A549 (cell line): ENCODE measurements at places on chromosomes 16 and 17.

- DNase-seq = no peak
These were observed 49.9 kb upstream of the WSB1 start for GRCh38 chr17:27244011-27244410.

- no peak for DNase-seq
These were observed 13.4 kb downstream of the TK2 start for GRCh38 chr16:66536525-66536924.

DNA sequence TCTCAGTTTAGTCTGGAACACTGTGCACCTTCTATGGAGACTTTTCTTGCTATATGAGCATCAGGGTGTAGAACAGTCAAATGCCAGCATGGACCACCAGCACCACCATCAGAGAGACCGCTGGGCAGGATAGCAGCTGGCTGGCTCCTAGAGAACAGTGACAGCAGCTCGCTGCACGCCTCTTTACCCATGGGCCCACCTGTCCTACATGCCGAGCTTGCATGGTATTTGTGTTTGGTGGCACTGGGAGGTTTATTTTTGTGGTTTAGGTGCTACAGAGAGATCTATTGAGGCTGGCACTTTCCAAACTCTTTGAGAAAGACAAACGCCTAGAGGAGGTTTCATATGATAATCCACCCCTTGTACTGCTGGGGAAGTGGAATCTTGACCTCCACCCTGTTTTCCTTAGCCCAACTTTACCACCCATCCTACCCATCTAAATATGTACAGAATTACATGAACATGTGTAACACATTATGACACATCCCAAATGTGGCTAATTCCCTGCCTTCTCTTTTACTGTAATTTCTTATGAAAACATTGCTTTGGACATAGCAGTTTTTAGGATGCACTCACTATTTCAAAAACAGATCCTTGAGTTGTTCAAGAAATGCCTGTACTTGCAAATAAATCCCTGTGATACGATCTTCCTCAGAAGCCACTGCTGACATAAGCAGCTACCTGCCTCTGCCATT lies 46.3 kb downstream of the COG7 start:
- DNase-seq = no peak

- no peak for DNase-seq
These were observed 1.3 kb downstream of the RAB40B start for GRCh38 chr17:82696916-82697807.

DNA sequence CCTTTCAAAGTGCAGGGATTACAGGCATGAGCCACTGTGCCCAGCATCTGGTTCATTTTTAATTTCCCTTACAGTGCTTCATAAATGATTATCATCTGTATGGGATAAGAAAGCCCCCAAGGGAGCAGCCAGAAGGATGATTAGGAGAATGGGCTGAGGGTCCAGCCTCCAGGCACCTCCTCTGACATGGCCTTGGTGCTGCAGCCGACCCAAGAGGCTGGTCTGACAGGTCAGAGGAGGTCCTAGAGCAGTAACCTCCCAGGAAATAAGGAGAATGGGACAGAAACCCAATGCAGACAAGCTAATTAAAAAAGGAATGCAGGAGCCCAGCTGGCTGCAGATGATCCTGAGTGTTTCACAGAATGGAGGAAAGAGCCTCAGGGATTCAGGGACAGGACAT lies 29.0 kb downstream of the MRC2 start:
- no peak for DNase-seq

- no peak for DNase-seq
These were observed 2.4 kb upstream of the ITGAX start for GRCh38 chr16:31352376-31353115.

DNA sequence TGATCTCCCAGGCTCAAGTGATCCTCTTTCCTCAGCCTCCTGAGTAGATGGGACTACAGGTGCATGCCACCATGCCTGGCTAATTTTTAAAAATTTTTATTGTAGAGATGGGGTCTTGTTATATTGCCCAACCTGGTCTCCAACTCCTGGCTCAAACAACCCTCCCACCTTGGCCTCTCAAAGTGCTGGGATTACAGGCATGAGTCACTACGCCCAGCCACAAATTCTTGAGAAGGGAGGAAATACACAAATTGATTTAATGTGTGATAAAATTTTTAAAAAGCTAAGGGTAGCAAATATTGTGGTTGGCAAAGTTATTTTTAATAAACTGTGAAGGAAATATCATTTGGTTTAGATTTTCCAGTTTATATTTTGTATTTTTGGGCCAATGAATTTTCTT lies 9.6 kb downstream of the ITGAD start:
- no peak for DNase-seq

DNA sequence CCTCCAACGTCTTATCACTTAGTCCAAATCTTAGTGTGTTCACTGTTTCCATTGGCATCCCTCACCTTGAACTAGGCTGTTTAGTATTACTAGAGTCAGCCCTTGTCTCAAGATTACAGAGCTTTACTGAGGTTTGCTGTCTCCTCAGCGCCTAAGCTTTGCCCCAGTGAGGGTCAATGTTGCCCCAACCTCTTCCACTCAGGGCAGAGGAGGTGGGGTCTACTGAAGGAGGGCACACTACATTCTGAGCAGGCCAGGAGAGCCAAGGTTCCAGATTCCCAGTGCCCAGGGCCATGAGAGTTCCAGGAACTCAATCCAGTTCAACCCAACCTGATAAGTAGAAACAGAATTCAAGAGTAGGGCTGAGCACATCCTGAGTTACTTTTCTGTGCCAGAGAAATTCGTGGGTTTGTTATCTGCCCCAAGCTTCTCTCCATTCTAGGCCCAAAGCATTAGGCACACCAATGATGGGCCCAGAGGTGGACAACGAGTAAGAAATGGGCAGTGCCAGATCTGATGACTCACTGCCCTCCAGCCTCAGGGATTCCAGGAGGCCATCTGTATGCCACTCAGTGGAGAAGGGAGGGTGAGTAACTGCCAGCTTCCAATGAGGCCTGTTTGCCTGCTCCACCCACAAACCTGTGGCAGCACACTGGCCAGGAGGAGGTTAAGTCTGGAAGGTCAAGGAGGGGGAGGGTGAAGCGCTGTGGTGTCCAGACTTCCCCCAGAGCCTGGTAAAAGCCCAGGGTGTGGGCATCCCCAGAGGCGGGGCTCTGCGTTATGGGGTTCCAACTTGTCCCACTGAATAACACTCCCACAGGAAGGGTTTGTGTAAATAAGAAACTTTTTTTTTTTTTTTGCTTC lies 8.2 kb downstream of the TUBG2 start:
- DNase-seq = peak; percentile 96

GRCh38 chr16:87724490-87725291 lies 41.1 kb downstream of the KLHDC4 start:
- DNase-seq = no peak

DNA sequence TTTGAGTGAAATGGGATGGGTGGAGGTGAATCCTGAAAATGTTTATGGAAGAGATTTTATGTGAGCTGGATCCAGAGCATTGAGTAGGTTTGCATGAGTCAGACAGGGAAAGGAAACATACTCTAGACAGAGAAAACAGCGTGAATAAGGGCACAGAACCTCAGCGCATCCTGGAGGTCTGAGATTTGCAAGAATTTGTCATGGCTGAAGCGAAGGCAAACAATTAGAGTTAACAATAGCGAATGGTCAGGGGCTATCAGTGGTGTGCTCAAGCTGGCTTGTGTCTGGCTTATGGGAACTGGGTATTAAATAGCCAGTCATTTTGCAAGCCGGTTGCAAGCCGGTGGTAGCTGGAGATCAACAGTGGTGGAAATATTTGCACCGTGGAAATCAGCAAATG lies 36.4 kb downstream of the MAP2K6 start:
- DNase-seq = no peak

DNA sequence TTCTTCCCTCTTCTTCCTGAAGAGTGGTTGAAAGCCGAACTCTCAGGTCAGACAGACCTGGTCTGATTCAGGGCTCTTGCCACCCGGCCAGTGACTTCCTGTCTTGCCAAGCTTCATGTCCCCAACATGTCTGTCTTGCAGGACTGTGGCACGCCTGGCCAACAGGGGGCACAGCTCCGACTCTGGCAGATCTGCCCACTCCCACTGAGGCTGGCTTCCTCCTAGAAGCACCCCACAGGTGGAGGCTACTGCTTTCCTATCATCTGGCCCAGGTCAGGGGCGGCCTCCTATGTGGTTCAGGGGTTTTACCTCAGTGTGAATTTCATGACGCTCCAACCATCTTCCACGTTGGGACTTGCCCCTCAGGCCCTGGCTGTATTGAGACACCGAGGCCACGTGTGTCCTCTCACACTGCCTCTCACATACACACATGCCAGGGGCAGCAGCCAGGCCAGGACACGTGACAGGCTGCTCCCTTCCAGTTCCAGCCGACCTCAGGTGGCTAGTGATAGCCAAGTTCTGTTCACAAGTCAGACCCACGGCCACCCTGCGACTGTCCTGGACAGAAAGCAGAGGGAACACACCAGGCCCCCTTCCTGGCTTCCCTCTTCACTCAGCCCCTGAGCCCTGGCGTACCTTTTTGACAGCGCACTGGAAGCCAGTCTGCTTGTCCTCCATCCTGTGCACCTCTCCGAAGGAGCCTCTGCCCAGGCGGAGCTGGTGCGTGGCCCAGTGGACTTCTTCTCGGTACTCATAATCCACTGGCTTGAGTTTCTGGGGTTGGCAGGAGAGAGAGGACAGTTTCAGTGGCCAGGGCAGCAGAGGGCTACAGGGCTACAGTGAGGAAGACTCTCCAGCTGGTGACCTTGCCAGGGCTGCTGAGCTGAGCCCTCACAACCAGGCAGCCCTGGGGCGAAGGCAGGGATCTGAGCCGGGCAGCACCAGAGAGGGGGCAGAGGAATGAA lies 22.6 kb upstream of the SPATA32 start:
- no peak for DNase-seq

DNA sequence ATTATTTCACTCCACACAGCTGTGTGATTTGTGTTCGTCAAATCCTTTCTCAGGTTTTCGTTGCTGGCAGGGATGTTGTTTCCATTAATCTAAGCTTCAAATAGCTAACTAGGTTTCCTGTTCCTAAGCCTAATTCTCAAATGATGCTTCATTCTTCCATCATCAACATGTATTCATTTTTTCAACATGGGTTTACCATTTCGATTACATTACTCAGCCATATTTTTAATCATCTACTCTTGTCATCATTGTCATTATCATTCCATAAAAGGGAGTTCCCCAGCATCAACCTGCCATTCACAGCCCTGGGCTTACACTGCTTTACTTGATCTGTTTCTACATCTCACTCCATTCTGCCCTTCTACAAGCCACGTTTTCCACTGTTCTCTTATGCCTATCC lies 33.3 kb upstream of the ANKFN1 start:
- no peak for DNase-seq

DNA sequence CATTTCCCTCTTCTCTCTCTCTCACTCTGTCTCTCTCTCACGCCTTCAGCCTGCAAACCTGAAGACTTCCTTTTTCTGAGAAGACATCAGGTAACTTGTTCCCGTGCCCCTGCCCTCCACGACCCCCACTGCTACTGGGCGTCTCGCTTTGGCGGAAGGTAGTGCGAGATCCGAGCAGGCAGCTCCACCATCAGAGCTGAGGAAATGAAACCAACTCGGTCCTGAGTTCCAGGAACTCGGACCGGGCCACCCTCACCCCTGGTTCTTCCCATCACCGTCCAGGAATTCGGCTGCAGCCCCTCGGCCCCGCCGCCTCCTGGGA lies 585 bp downstream of the MLKL start:
- peak; percentile 71 for DNase-seq

GRCh38 chr17:59266745-59267144 lies 46.4 kb downstream of the GDPD1 start:
- no peak for DNase-seq
